ENCODE measurements at places on chromosomes 5 and 9.
A peak's percentile ranks its signal among the peaks of the same experiment; 100 is the strongest.

DNA sequence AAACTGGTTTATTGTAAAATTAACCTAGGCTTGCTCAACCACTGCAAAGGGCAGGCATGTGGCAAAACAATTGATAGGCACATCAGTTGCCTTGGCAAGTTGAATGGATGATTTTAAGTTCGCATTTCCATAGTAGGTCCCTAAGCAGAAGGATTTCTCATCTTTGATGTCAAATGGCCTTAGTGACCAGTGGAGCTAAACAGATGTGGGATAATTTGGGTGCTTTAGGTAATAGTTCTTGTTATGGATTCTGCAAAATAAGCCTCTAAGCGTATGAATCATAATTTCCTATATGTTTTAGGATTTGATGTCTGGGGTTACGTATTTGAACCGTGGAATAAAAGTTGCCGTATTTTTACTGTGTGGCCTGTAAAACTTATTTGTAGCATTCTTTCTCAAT, 182.4 kb downstream of the CD180 start:
- DNase-seq, result no peak

DNA sequence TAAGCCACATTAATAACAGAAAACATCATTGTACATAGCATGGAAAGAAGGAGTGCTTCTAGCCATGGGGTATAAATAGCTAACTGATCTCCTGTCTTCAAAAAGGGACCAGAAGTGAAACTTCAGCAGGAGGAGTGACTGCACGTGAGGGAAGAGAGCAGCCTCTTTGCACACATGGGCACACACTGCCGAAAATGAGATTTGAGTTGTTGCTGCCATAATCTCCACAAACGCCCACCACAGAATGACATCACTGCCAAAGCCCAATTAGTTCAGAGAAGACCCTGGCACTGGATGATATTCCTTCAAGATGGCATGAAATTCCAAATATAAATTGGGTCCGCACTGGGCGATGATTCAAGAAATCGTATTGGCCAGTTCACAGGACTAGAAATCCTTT, 238.9 kb upstream of the NR4A3 start:
- DNase-seq, result no peak

DNA sequence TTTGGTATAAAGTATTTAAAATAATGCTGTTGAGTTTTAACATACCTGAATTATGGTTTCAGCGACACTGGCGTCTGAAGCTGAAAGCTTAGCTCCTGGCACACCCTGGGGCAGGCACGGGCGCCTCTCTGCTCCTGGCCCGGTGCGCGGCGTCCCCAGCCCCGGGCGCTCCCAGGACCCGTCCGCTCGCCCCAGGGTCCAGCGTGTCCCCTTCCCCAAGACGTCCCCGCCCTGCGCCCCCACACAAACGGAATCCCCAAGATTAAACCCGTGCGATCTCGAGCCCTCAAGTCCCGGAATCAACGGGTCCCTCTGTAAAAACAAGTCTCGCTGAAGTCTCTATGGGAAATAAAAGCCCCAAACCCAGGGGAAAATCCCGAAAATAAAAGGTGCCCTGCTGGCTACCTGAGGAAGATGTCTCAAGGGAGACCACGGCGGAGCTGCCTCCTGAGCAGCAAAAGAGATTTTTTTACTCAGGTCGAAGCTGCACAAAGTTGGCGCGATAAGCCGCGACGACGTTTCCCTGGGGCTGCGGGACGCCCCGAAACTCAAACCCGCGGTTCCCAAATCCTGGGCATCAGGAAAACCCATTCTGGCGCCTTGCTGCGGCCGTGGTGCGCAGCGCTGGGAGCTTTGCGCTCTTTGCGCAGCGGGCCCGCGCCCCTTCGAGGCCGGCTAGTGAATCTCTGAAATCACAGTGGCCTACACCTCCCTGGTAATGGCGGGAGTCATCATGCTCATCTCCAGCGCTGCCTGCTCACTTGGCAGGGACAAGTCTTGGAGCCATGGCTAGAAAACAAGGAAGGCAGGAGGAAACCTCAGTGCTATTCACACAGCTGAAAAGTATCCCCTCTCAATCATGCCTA, 6.3 kb upstream of the IFNA8 start:
- peak; percentile 6 for DNase-seq

DNA sequence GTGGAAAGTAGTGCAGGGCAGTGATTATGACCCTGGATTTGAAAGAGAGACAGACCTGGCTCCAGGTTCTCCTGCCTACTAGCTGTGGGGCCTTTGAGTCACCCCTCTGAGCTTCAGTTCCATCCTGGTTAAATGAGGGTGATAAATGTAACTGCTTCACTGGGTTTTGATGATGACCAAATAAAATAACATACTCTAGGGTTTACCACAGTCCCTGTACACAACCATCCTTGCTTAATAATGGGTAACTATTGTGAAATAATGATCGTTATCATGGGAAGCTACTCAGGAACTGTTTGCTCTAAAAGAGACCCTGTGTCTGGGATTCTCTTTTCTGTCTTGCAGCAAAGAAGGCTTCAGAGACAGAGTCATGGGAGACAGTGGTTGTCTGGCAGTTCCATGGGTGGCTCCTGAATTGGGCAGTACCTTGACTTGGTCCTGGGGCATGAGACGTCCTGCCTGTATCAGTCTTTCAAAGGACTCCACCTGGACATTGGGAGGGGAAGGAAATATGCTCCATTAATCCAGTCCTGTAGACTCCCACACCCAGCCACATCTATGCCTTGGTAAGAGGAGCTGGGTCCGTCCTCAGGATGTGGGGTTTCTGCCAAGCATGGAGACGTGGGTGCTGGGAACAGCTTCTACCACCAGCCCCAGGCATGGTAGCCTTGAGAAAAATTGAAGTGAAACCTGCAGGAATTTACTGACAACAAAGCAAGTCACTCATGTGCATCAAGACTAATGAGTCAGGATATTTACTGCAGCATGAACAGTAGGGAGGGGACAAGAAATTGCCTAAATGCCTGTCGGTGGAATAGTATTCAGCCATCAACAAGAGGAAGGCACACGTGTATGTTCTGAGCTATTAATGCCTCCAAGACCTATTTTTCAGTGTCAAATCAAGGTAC, 23.4 kb downstream of the AKNA start:
- DNase-seq, result peak; percentile 90

- DNase-seq, result no peak
These were observed 16.1 kb upstream of the MPDZ start for GRCh38 chr9:13295556-13295955.

DNA sequence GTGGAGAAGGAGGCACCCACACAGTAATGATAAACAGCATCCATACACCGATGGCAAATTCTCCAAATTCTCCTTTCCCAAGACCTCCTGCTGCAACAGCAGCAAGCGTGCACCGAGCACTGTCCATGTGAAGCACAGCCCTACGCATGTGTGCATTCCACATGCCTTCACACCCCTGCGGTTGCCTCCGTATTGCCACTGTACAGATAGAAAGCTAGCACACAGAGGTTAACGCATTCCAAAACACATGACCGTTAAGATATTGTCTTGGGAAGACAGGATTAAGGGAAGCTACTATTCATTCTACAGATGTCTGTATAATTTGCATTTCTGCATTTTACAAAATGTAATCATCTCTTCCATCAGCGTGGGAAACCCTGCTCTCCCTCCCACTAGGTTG, 6.6 kb downstream of the FLT4 start:
- DNase-seq, result no peak

- no peak for DNase-seq
These were observed 329 bp downstream of the SYK start for GRCh38 chr9:90801973-90802322.
